ENCODE measurements at places on chromosomes 4 and X.
A peak's percentile ranks its signal among the peaks of the same experiment; 100 is the strongest.

DNA sequence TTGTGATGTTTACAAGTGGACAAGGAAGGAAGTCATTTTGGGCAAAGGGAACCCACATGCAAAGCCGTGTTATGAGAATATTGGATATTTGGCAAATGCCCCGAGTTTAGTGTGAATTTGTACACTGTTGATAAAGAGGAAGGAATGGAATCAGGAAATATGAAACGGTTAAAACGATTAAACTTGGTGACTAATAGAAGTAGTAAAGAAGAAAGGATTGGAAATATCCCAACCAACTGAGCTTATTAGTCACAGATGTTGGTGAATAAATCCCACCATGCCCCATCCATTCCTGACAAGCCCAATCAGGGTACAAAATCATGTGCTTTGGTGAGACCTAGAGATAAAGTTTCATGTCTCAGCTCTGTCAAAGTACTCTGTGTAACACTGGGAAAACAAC, 22.0 kb downstream of the ARHGAP24 start:
- DNase-seq: no peak

- no peak for DNase-seq
Measured at GRCh38 chr4:113052379-113052951, 3.0 kb downstream of the ANK2 start.

DNA sequence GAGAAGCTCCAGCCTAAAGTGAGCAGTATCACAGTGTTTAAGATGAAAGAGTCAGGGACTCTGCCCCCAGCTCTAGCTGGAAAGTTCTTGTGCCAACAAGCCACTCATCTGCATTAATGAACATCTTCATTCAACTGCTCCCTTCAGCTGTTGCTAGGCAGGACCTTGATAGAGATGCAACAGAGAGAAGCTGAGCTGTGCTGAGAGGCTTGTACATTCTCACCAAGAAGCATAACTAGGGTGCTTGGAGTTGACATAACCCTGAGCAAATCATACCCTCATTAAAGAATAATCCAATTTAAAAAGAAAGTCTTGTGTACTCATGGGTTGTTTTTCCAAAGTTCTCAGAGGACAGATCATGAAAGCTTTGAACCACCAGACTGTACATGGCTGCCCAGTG, 63.2 kb downstream of the ATXN3L start:
- DNase-seq: no peak

DNA sequence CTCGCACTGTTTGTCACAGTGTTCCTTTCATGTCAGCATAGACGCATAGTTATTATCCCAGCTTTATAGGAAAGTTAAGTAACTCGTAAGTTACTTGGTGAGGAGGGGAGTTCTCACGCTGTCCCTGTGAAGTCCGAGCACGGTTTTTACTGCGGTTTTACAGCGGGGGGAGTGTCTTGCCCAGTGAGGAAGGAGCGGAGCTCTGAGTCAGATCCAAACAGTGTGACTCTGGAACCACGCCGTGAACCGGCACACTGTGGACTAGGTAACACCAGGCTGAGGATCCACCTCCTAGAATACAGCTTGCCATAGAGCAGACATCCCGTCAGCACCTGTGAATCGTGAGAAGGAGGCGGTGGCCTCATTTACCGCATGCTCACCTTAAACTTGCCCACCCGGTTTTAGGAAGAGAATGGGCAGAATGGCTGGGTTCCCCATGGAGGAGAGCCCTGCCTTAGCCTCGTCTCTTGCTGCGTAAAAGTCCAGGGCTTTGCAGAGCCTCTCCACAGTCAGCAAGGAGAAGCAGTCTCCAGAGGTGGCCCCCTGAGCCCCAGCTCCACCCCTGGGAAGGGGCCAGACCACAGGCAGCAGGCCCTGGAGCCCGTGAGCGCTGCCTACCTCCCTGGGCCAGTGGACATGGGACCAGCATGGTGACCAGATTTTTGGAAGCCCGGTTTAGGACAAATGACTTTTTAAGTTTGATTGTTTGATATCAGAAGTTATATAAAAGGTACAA, 40.2 kb upstream of the HGFAC start:
- DNase-seq: no peak

DNA sequence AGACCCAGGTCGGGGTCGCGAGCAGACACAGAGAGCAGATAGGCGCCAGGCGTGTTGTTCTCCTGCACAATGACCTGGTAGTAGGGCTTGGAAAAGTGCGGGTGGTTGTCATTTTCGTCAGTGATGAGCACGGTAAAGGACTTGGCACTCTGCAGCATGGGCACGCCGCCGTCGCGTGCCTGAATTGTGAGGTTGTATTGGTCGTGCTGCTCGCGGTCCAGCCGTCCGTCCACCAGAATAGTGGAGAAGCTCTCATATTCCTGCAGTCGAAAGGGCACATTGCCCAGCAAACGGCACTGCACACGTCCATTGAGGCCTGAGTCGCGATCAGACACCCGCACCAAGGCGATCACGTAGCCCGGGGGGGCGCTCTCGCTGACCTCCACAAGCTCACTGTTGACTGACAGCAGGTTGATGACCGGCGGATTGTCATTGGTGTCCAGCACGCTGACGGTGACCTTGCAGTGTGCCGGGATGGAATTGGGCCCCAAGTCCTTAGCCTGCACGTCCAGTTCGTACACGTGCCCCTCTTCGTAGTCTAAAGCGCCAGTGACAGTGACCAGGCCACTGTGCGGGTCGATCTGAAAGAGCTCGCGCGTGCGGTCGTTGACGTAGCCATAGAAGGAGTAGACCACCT, 2.8 kb downstream of the PCDH19 start:
- no peak for DNase-seq

- DNase-seq: no peak
Measured at GRCh38 chrX:24859211-24859841, 156.4 kb downstream of the ARX start.

DNA sequence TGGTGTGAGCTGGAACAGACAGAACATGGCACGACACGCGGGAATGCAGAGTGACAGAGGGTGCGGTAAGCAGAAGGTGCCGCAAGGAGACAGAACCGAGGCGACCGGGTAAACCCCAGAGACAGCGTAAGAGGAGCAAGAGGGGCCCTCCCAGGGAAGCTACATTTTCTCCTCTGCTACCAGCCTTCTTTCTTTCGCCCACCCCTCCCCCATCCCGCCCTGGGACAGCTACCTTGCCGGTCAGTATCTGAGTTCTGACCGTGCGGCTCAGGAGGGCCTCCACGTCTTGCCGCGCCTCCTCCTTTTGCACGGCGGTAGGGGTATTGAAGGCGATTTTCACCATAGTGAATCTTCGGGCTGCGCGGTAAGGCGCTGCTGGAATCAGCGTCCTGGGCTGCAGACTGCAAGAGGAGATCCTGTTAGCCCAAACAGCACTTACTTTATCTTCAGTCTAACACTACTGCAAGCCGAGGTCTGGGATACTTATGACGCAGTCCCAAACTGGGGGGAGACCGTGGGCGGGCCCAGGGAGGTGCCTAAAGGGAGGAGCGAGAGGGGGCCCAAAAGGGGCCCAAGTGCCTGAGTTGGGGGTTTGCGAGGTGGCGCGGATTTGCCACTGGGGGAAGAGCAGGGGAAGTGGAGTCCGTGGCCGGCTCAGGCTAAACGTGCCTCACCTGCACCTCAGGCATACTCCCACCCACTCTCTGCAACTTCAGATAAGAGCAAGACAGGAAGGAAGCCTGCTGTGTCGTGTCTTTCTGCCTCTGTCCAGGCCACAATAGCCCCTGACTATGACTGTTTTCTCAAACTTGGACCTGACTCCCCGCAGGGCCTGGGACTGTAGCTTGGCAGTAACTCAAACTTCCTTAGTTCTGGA, at the start of gene ITM2A:
ITM2A (minus strand) TSS at position 462 of the 877 bp plus-strand sequence; CDS start at position 343, 119 bp downstream.
- no peak for DNase-seq

GRCh38 chrX:39559229-39559628, 538.5 kb downstream of the BCOR start:
- DNase-seq: no peak

DNA sequence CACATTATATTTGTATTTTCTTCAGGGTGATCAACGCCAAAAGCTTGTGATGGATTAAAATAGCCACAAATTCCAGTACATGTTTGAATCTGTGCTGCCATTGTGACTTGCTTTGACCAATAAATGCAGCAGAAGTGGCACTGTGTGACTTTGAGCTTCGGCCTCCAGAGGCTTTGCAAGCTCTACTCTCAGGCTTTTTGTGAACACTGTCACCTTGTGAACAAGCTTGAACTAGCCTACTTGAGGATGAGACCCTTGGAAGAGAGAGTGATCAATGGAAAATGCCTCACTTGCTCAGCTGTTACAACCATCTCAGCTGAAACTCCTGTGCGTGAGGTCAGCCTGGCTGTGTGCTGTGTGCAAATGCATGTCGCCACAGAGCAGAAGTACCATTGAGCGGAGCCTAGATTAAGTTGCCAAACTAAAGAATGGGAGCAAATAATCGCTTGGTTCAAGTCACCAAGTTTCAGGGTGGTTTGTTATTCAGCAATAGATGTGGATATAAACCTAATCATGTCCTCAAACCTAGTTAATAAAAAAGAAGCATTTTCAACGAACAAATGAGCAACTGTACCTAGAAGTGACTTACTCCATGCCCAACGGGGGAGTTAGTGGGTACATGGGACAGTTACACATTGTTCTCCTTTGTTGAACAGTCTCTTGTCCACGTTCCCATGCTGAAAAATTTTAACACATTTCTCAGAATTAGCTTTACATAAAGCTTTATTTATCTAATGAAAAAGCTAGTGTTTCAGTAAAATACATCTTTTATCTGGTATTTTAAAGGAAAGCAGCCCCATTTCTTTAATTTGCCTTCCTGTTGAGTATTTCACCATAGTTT, 23.5 kb downstream of the NOA1 start:
- DNase-seq: no peak

GRCh38 chr4:122728856-122729255, 3.6 kb upstream of the BBS12 start:
- no peak for DNase-seq

DNA sequence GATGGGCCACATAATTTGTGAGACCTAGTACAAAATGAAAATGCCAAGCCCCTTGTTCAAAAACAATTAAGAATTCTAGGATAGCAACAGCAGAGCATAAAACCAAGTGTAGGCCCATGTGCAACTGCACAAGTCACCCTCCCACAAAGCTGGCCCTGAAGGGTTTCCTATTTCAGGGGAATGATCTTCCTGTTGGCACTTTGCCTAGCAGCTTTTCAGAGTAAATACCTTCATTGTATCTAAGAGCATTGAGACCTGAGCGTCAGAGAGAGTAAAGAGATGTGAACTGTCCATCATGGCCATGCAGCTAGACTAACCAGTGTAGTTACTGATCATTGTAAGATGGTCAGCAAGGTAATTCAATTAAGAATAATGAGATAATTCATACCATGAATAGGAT, 113.6 kb downstream of the CNKSR2 start:
- DNase-seq: no peak

- DNase-seq: no peak
Measured at GRCh38 chr4:112156553-112156952, 11.3 kb downstream of the FAM241A start.

DNA sequence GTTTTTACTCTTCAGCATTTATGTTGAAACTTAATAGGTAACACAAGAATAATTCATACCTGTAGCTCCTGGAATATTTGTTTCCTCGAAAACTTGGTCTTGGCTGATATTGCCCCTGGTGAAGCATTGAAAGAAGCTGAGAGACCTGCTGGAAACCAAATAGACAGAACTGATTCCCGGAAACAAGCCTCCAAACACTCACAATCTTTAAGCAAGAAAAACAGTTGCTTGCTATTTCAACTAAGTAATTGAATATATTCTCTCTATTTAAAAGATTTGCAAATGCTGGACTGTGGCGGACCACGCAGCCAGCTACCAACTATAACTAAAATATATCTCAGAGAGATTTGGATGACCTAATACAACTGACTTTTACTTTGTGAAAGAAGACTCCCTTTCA, 3.6 kb downstream of the PCDH18 start:
- no peak for DNase-seq

DNA sequence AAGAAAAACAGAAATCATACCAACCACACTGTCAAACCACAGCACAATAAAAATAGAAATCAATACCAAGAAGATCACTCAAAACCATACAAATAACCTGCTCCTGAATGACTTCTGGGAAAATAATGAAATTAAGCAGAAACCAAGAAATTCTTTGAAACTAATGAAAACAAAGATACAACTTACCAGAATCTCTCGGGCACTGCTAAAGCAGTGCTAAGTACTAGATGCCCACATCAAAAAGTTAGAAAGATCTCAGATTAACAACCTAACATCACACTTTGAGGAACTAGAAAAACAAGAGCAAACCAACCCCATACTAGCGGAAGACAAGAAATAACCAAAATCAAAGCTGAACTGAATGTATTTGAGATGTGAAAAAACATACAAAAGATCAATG, 33.2 kb downstream of the AWAT2 start:
- no peak for DNase-seq

- no peak for DNase-seq
Measured at GRCh38 chr4:86108137-86108536, 251.7 kb downstream of the MAPK10 start.

DNA sequence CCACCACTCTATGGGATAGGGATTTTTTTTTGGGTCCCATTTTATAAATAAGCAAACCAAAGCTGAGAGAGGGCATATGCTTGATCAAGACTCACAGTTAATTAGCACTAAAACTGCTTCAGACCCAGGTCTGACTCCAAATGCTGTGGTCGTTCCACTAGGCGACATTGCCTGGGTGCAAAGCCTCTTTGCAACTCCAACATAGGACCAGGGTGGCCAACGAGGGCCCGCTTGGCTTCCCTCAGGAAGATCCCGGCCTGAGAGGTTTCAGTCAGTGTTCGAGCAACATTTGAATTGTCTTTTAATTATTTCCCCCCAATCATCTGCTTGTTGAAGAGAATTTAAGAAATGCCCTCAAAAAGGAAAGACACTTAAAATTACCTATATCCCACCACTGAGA, 11.2 kb downstream of the PJA1 start:
- no peak for DNase-seq

DNA sequence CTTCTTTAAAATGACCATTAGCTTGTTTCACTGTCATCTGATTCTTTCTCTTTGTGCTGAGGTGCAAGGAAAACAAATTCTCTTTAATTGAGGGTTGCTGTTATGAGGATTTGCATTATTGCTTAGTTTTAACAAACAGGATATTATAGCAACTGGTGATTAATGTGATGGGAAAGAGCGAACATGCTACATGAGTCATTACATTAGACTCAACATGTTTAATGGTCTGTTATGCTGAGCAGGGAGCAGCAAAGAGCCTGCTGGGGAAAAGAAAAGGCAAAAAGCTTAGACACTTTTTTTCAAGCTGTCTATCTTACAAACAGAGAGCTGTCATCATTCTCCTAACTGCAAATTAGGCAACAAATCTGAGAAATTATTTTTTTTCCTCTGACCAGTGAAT, 230.5 kb upstream of the LCORL start:
- DNase-seq: no peak

- DNase-seq: peak; percentile 57
Measured at GRCh38 chrX:115616943-115617563, 56.1 kb downstream of the PLS3 start.

GRCh38 chrX:50941638-50942037, 31.1 kb downstream of the BMP15 start:
- no peak for DNase-seq
